ENCODE measurements at places on chromosomes 2 and 18. TPM values are rescaled to one million over a fixed set of nuclear protein-coding genes. Genes with fewer than 3 reads are reported as not detected.

Gene TXNDC2
- 0.10 TPM for polyA plus RNA-seq

GRCh38 chr2:122750808-122751207 is 995.4 kb downstream of the TSN start:
- peaks cover 23% of the 10 kb centered on the region for H3K4me1 ChIP-seq
- no peak for DNase-seq
- H3K27ac ChIP-seq = no peak overlapping the region
- H3K4me3 ChIP-seq = no peak overlapping the region
- no peaks in the 10 kb centered on the region for H3K36me3 ChIP-seq
- no peaks in the 10 kb centered on the region for H3K27me3 ChIP-seq

DNA sequence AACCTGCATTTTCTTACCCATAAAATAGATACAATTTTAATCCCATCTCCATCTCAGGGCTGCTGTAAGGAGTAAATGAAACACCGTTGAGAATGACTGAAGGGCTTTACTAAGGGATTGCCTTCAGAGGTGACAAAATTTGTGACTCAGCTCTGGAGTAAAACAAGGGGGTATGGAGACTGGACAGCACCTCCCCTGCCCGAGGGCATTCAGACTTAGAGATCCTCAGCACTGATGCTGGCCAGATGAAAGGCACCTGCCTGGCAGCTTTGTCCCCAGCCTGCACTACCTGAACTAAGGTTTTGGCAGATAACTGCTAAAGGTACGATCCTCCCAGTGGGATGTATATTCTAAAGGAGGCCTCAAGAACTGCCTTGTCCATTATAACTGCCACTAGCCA is 105.9 kb upstream of the STPG4 start:
- H3K4me1 ChIP-seq = peaks cover 8% of the 10 kb centered on the region
- H3K27ac ChIP-seq = no peak overlapping the region
- no peak for DNase-seq
- no peaks in the 10 kb centered on the region for H3K36me3 ChIP-seq
- no peak overlapping the region for H3K4me3 ChIP-seq

Gene CD207
- polyA plus RNA-seq = not detected

Gene SLC4A5
- 1.1 TPM for polyA plus RNA-seq

GRCh38 chr2:159982842-159983785 is 79.3 kb downstream of the PLA2R1 start:
- H3K4me1 ChIP-seq = peaks cover 4% of the 10 kb centered on the region
- no peak overlapping the region for H3K27ac ChIP-seq
- no peaks in the 10 kb centered on the region for H3K36me3 ChIP-seq
- H3K27me3 ChIP-seq = no peaks in the 10 kb centered on the region
- no peak overlapping the region for H3K4me3 ChIP-seq

Gene ZNF519
- 0.63 TPM for polyA plus RNA-seq

Gene PLEKHM3
- polyA plus RNA-seq = 3.0 TPM

Gene IL36A
- not detected for polyA plus RNA-seq

Gene IKZF2
- 0.11 TPM for polyA plus RNA-seq

GRCh38 chr18:907115-907884 is 2.6 kb downstream of the ADCYAP1 start:
- no peak for DNase-seq
- peaks cover 85% of the 10 kb centered on the region for H3K27me3 ChIP-seq
- no peak overlapping the region for H3K4me3 ChIP-seq
- peaks cover 3% of the 10 kb centered on the region for H3K4me1 ChIP-seq

Gene PKP4
- polyA plus RNA-seq = 9.4 TPM

Gene CRYGC
- polyA plus RNA-seq = not detected

Gene CREG2
- polyA plus RNA-seq = not detected

DNA sequence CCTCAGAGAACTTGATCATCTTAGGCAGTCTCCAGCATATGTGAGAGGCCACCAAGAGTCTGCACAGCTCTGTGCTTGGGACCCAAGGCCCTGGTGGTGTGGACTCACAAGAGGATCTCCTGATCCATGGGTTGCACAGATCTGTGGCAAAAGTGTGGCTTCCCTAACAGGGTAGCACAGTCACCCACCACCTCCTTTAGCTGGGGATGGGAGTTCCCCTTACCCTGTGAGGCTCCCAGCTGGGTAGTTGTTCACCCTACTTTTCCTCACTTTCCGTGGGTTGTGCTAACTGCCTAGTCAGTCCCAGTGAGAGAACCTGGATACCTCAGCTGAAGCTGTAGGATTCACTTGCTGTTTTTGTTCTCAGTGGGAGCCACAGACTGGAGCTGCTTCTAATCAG is 123.7 kb downstream of the FTCDNL1 start:
- H3K27me3 ChIP-seq = no peaks in the 10 kb centered on the region
- no peak overlapping the region for H3K4me3 ChIP-seq
- no peaks in the 10 kb centered on the region for H3K4me1 ChIP-seq
- H3K27ac ChIP-seq = no peak overlapping the region
- no peak for DNase-seq
- no peaks in the 10 kb centered on the region for H3K36me3 ChIP-seq

GRCh38 chr2:2664989-2665833 is 334.1 kb upstream of the MYT1L start:
- H3K36me3 ChIP-seq = no peaks in the 10 kb centered on the region
- H3K27me3 ChIP-seq = no peaks in the 10 kb centered on the region
- no peak overlapping the region for H3K27ac ChIP-seq
- no peak overlapping the region for H3K4me3 ChIP-seq
- no peaks in the 10 kb centered on the region for H3K4me1 ChIP-seq
- no peak for DNase-seq

Gene ANKRD62
- polyA plus RNA-seq = not detected

GRCh38 chr2:46690825-46691224 is 211.5 kb downstream of the TMEM247 start:
- DNase-seq = no peak
- H3K36me3 ChIP-seq = no peaks in the 10 kb centered on the region
- no peaks in the 10 kb centered on the region for H3K4me1 ChIP-seq
- no peak overlapping the region for H3K27ac ChIP-seq

DNA sequence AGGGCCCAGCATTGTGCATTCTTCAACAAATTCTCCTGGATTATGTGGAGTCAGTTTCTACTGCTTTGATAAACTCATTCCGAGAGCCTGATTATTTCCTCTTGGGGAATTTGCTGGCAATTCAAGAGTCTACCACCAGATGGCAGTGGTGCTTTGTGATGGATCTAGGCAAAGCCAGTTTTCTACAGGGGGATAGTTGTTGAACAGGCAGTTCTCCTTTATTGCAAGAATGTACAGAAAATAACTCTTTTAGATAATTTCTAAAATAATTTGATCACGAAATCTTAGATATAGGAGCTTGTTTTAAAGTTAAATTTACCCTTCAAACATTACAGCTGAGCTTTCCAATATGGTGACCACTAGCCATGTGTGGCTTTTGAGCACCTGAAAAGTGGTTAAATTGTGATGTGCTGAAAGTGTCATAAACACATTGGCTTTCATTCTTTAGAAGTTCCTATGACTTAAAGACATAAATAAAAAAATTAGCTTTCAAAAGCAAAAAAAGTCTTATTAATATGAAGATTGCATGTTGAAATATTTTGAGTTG is 66.7 kb upstream of the HAAO start:
- peaks cover 8% of the 10 kb centered on the region for H3K4me1 ChIP-seq
- no peak overlapping the region for H3K4me3 ChIP-seq
- peak; percentile 66 for DNase-seq
- no peaks in the 10 kb centered on the region for H3K36me3 ChIP-seq
- no peaks in the 10 kb centered on the region for H3K27me3 ChIP-seq

Gene CD226
- polyA plus RNA-seq = 1.1 TPM

GRCh38 chr2:217158928-217159327 is 299.1 kb upstream of the TNP1 start:
- peaks cover 96% of the 10 kb centered on the region for H3K27me3 ChIP-seq
- peaks cover 10% of the 10 kb centered on the region for H3K4me1 ChIP-seq
- H3K4me3 ChIP-seq = no peak overlapping the region
- no peak overlapping the region for H3K27ac ChIP-seq

Gene REG3G
- not detected for polyA plus RNA-seq

Gene SCYGR4
- polyA plus RNA-seq = not detected

GRCh38 chr2:241798631-241799521 is 10.1 kb upstream of the NEU4 start:
- DNase-seq = no peak
- peaks cover 8% of the 10 kb centered on the region for H3K4me1 ChIP-seq
- H3K27me3 ChIP-seq = peaks cover under 1% of the 10 kb centered on the region
- H3K27ac ChIP-seq = no peak overlapping the region
- no peak overlapping the region for H3K4me3 ChIP-seq

DNA sequence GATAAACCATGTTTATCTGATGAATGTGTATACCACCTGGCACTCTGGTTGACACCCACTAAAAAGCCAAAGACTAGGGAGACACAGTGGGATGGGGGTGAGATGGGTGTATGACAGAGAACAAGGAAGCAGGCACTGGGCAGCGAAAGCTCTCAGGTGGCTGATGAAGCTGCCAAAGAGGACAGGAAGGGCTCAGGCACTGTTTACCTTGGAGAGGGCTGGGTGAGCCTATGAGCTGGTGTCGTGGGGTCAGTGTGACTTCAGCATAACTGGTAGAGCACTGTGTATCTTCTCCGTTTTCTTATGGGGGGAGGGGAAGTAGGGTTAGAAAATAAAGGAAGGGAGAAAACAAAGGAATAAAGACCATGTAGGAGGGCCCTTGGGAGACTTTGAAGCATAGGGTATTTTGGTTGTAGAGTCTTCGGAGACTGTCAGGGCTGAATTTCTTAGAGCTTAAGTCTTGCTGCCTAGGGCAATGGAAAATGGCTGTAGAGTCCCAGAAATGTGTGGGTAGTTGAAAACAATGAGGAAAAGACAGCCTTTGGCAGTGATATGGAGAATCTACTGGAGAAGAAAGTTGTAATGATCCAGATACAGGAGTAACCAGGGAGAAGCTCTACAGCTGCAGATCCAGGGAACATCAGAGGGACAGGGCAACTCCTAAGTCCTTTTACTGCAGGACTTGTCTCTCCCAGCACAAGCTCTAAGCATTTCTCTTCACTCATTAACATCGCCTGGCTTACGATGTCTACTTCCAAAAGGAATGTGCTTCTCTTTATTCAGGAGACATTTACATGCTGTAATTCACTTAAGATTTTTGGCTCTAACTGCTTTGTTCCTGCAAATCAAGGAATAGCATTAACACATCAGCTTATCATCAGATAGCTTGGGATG is 120.0 kb downstream of the AQP4 start:
- no peak for DNase-seq
- H3K36me3 ChIP-seq = no peaks in the 10 kb centered on the region
- no peak overlapping the region for H3K27ac ChIP-seq

DNA sequence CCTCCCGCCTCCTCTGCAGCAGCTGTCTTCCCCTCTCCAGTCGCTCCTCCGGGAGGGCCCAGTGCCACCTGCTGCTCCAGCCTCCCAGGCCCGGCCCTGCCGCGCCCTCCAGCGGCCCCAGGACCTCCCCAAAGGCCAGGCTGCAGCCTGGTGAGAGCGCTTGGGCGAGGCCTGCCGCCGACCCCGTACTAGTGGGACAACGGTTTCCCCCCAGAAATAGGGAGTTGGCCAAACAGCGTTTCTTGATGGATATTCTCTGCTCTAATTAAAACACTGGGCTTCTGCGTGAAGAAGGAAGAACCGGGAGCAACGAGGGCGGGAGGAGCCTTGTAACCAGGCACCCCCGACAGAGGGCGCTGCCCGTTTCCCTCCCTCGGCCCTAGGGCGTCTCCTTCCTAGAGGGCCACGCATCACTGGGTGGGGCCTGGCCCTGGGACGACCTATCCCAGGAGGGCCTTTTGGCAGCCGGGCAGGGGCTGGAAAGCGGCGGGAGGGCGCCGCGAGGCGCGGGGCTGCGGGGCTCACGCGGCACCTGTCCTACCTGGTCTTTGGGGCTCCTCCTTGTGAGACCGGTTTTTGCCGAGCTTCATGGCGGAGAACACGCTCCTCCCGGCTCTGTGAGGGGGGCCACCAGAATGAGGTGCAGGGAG is 25.4 kb upstream of the OTOF start:
- H3K4me1 ChIP-seq = peaks cover 15% of the 10 kb centered on the region
- no peaks in the 10 kb centered on the region for H3K36me3 ChIP-seq
- peak; percentile 82 for DNase-seq
- H3K4me3 ChIP-seq = peak overlapping the region; percentile 29
- peak overlapping the region; percentile 14 for H3K27ac ChIP-seq
- no peaks in the 10 kb centered on the region for H3K27me3 ChIP-seq

DNA sequence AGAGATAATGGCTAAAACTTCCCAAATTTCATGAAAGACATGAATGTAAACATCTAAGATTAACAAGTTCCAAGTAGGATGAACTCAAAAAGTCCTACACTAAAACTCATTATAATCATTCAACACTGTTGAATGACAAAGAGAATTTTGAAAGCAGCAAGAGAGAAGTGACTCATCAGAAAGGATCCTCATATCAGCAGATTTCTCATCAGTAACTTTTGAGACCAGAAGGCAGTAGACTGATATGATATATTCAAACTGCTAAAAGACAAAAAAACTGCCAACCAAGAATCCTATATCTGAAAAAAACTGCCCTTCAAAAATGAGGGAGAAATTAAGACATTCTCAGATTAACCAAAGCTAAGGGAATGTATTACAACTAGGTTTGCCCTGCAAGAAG is 130.6 kb upstream of the OTX1 start:
- no peak overlapping the region for H3K4me3 ChIP-seq
- DNase-seq = no peak
- no peaks in the 10 kb centered on the region for H3K4me1 ChIP-seq
- H3K36me3 ChIP-seq = no peaks in the 10 kb centered on the region

- peak overlapping the region; percentile 94 for H3K27ac ChIP-seq
- peaks cover 71% of the 10 kb centered on the region for H3K4me1 ChIP-seq
- no peaks in the 10 kb centered on the region for H3K36me3 ChIP-seq
- no peak overlapping the region for H3K4me3 ChIP-seq
- no peaks in the 10 kb centered on the region for H3K27me3 ChIP-seq
- DNase-seq = peak; percentile 68
Observed at GRCh38 chr2:55152475-55153412, 79.3 kb downstream of the CLHC1 start.

- H3K4me1 ChIP-seq = no peaks in the 10 kb centered on the region
- no peak overlapping the region for H3K4me3 ChIP-seq
- no peak overlapping the region for H3K27ac ChIP-seq
- DNase-seq = no peak
Observed at GRCh38 chr18:11761553-11761952, 72.5 kb downstream of the GNAL start.

Gene UGT1A10
- polyA plus RNA-seq = not detected

DNA sequence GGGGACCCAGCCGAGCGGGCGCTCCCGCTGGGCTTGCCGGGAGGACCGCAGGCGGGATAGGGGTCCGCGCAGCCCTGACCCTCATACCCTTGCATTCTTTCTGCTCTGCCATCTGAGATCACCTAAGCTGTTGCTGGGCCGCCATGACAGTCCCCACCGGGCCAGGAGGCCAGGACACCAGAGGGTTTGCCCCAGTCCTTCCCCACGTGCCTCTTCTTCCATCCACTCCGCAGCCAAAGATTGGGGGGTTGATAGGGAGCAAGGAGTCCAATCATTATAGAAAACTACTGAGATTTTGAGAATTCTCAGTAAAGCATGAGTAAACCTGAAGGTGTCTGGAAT is 453 bp upstream of the GRB14 start:
- H3K36me3 ChIP-seq = no peaks in the 10 kb centered on the region
- peaks cover 4% of the 10 kb centered on the region for H3K4me1 ChIP-seq
- peaks cover 39% of the 10 kb centered on the region for H3K27me3 ChIP-seq
- H3K4me3 ChIP-seq = no peak overlapping the region
- no peak overlapping the region for H3K27ac ChIP-seq
- no peak for DNase-seq

Measured in CD14-positive monocyte (primary cell).